ENCODE measurements at places on chromosomes 7 and 10. TPM values are rescaled to one million over a fixed set of nuclear protein-coding genes. Genes with fewer than 3 reads are reported as not detected.

The DPCD gene
- 38.2 TPM for total RNA-seq

The KIN gene
- total RNA-seq, result 2.9 TPM

The HTR7 gene
- 16.3 TPM for total RNA-seq

The OPN4 gene
- not detected for total RNA-seq

The ETV1 gene
- 0.13 TPM for total RNA-seq

The ADAM12 gene
- total RNA-seq, result 1.8 TPM

The FBXO24 gene
- 0.53 TPM for total RNA-seq

The OR13A1 gene
- total RNA-seq, result not detected

The CUEDC2 gene
- 31.5 TPM for total RNA-seq

The MYL10 gene
- total RNA-seq, result not detected

The NPTX2 gene
- total RNA-seq, result 0.13 TPM

The SRI gene
- 114 TPM for total RNA-seq

The ADAMTS14 gene
- total RNA-seq, result 0.26 TPM

The CACNB2 gene
- total RNA-seq, result 0.13 TPM

The GIMAP1 gene
- not detected for total RNA-seq

The ZNF25 gene
- 7.2 TPM for total RNA-seq

The METTL2B gene
- 38.3 TPM for total RNA-seq

The SH2D4B gene
- under 0.01 TPM for total RNA-seq

The ATG9B gene
- total RNA-seq, result 0.26 TPM

The PCLO gene
- 3.8 TPM for total RNA-seq

The CYP51A1 gene
- 177 TPM for total RNA-seq

The FAM237B gene
- not detected for total RNA-seq

The SAP25 gene
- total RNA-seq, result not detected

The CALCR gene
- not detected for total RNA-seq

The ASIC3 gene
- under 0.01 TPM for total RNA-seq

The PRPS1L1 gene
- total RNA-seq, result not detected

The GNGT1 gene
- not detected for total RNA-seq

The TFR2 gene
- 0.13 TPM for total RNA-seq

The UTF1 gene
- not detected for total RNA-seq

The VSTM4 gene
- under 0.01 TPM for total RNA-seq

The PTF1A gene
- total RNA-seq, result not detected

The IL15RA gene
- total RNA-seq, result 0.51 TPM

The CFAP58 gene
- 1.2 TPM for total RNA-seq

The TMEM184A gene
- 43.8 TPM for total RNA-seq

The TMEM213 gene
- total RNA-seq, result not detected

The UCMA gene
- total RNA-seq, result not detected

The CUL1 gene
- 40.5 TPM for total RNA-seq

The PRKG1 gene
- total RNA-seq, result 0.26 TPM

The ZNF804B gene
- not detected for total RNA-seq

The LFNG gene
- 6.8 TPM for total RNA-seq

The EVX1 gene
- total RNA-seq, result not detected

The ANKRD61 gene
- total RNA-seq, result not detected

The WEE2 gene
- total RNA-seq, result not detected

The GPR15LG gene
- total RNA-seq, result 0.53 TPM

The OR2A5 gene
- total RNA-seq, result not detected

The ZNF736 gene
- 9.7 TPM for total RNA-seq

The INSYN2A gene
- total RNA-seq, result not detected

The LRRTM3 gene
- total RNA-seq, result not detected

The SFXN2 gene
- 0.64 TPM for total RNA-seq

The CDK14 gene
- total RNA-seq, result 8.7 TPM

The FAM131B gene
- total RNA-seq, result 0.53 TPM

The SLC26A4 gene
- 1.3 TPM for total RNA-seq

The AS3MT gene
- 2.1 TPM for total RNA-seq

The IGF2BP3 gene
- 4.6 TPM for total RNA-seq

All from bronchial epithelial cell (primary cell).